CD4-positive, alpha-beta T cell (primary cell): ENCODE measurements at places on chromosomes 7 and 10. TPM values are rescaled to one million over a fixed set of nuclear protein-coding genes. Genes with fewer than 3 reads are reported as not detected.

The TEX47 gene
- not detected for total RNA-seq

The FAM24B gene
- 6.8 TPM for total RNA-seq

The FFAR4 gene
- not detected for total RNA-seq

The SBDS gene
- 474 TPM for total RNA-seq

The ZFAND2A gene
- 92.3 TPM for total RNA-seq

The CFAP69 gene
- total RNA-seq, result not detected

The ATG9B gene
- 17.1 TPM for total RNA-seq

The ZNF485 gene
- 0.75 TPM for total RNA-seq

The HEPACAM2 gene
- not detected for total RNA-seq

The OR2A5 gene
- total RNA-seq, result not detected

The ANKRD30A gene
- not detected for total RNA-seq

The NME8 gene
- not detected for total RNA-seq

The ZNF425 gene
- 0.22 TPM for total RNA-seq

The POLD2 gene
- 45.2 TPM for total RNA-seq
